Epithelial cell of prostate (primary cell): ENCODE measurements at places on chromosomes 6 and 20.

DNA sequence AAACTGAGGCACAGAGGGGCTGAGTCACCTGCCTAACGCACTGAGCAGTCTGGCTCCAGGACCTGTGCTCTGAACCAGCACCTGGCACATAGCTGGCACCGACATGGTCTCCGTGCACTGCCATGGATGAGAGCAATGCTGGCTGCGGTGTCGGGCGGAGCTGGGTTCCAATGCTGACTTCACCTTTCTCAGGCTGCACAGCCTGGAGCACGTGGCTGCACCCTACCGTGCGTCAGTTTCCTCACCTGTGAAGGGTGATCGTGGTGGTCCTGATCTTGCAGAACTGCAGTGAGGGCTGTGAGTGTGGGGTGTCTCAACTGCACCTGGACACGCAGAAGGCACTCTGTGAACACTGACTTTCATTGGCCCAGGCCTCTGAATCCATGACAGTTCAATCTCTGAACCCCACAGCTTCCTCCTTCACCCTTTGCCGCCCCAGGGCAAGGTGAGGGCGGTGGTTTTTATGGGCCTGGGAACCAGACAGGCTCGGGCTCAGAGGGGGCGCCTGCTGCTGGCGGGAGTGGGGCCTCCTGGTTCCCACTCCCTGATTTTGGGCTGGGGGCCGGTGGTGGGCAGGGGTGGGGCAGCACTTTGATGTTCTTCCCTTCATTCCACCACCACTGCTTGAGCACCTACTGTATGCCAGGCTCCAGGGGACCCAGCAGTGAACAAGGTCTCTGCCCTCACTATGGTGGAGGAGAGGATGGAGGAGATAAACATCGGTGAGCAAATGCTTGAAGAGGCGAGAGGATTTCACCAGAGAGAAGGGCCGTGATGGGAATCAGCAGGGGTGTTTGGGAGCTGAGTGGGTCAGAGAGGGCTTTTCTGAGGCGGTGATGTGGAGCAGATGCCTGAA is 102.9 kb downstream of the CEBPB start:
- DNase-seq = no peak

- DNase-seq = no peak
These were observed 71.1 kb upstream of the CTNNBL1 start for GRCh38 chr20:37622728-37623127.

DNA sequence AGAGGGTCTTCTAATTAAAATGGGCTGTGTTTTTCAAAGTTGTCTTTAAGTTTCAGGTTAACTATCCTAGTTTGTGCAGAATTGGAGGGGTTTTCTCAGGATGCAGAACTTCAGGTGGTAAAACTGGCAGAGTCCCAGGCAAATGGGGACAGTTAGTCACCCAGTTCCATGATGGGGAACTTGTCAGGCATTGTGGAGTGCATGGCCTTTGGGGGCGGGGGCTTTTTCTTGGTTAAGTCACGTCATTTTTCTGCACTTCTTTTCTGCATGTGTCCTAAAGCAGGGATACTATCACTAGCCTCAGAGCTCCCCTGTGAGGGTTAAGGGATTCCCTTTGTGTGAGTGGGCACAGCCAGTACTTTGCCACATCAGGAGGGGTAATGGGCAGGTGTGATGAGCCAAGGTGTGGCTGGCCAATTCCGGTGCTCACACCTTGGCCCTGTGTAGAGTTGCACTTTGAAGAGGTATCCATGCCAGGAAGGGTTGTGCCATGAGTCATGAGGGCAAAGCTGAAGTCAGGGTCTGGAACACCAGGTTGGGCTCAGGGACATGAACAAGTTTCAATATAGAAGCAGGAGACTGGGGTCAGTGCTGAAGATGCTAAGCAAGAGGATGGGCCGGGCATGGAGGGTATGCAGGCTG is 126.0 kb upstream of the RREB1 start:
- DNase-seq = peak; percentile 24

- DNase-seq = no peak
These were observed 58.9 kb downstream of the RREB1 start for GRCh38 chr6:7166410-7167293.

GRCh38 chr6:97456070-97456469 is 173.1 kb upstream of the MMS22L start:
- no peak for DNase-seq

DNA sequence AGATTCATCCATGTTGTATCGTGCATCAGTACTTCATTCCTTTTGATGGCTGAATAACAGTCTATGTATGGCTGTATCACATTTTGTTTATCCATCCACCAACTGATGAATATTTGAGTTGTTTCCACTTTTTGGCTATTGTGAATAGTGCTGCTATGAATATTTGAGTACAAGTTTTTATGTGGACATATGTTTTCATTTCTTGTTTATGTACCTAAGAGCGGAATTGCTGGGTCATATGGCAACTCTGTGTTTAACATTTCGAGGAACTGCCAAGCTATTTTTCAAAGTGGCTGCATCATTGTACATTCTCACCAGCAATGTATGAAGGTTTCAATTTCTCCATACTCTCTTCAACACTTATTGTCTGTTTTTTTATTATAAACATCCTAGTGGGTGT is 3.0 kb upstream of the RREB1 start:
- DNase-seq = no peak

DNA sequence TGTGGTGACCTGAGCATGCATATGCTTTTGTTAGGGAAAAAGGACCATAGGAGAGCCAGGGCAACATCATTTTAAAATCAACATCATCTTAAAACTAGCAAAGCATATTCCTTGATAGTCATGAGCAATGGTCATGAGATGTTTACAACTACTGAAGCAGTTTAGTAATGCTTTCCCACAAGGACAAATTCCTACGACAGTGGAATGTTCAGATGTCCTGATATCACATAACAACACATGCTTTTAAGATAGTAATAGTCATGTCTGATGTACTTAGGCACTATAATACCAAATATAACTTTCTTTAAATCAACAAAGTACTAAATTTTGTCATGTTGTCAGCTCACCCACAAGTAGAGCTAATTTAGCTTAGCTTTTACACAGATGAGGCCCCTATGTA is 370.3 kb downstream of the HTR1B start:
- DNase-seq = no peak
